ENCODE measurements at places on chromosomes 6 and 20.

DNA sequence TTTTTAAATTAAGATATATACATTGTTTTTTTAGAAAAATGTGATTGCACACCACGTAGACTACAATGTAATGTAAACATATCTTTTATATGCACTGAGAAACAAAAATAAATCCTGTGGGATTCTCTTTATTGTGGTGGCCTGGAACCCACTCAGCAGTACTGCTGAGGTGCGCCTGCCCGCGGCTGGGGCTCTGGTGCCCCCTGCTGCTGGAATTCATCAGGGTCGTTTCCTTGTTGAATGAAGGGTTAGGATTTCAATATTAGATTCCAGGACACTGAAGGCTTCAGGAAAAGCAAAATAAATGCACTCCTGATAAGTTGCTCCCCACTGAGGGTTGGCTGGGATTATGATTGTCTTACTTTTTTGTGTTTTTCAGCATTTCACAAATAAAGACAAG, 175.8 kb upstream of the GGTLC1 start:
- no peak for DNase-seq

DNA sequence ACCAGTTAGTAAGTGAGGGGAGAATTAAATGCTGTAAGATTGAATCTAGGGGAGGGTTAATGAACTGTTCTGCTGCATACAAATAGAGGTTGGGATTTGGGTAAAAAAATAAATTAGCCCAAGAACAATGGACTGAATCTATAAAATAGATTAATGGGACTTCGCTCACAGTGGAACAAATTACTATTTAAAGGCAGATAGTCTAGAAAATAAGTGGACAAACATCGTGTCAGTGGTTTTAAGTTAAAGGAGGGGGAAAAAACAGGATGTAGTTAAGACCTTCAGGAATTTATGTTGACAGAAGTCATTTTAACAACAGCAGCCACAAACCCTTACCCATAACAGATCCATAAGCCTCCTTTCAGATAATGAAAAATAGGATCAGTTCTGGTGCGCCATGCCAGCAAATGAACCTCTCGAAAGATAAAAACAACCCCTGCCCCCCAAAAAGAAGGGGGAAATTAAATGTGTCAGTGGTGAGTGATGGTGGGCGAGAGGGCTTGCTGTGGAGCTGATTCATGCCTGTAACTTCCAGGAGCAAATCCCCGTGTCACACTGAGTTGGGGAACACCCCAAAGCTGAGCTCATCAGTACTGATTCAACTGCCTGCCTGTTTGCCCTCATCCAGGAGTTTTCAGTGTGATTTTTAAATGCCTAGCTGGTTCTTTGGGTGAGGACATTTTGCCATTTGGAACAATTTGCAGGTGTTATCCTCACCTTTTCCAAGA, 86.8 kb downstream of the PPP1R14C start:
- no peak for DNase-seq

DNA sequence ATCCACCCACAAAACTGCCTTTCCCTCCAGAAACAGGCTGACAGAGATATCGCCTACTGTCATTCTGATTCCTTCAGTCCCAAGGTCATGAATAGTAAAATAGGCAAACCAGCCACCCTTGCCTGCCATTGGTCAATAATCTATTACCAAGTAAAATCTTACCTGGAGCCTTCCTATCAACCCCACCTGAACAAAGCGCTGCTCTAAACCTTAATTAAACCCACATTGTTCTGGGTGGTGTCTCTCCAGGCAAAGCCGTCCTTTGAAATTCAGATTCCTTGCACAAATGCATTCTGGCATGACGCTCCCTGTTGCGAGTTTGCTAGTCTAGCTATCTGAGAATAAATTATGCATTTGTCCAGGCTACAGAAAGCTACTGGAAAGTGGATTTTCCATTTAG, 291.6 kb upstream of the ECI2 start:
- no peak for DNase-seq

DNA sequence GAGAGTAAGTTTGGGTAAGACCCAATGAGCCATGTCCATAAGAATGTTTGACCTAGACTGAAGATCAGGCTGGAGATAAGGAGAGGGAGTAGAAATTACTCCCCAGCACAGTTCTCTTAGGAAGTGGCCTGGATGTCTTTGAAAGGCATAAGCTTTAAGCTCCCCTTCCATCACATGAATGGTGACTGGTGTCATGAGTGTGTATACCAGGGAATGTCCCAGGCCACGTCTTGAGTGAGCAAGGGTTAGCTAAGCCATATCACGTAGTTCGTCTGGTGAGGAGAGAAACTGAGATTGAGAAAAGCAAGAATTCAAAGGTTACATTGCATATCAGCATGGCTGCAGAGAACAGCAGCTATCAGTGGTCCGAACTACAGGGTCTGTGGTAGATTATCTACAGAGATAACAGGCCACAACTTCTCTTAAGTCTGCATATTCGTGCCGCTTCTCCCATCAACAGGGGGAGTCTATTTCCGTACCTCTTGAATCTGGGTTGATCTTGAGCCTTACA, 60.1 kb upstream of the BMP2 start:
- no peak for DNase-seq

DNA sequence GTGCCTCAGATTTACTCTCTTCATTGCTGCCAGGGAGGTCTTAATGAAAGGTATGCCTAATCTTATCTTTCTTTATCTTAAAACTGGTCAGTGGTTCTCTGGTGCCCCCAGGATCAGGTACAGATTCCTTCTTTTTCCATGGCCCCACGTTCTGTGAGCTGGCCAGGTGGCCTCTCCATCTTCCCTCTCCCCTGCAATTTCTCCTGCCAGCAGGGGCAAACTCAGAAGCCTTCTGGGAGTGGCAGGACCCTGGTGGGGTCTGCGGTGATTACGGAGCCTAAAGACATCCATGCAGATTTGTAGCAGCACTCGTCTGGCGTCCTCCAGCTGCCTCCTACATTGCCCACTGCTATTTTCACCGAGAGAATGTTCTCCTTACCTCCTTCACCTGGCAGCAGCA, 95.8 kb downstream of the CCDC170 start:
- no peak for DNase-seq

DNA sequence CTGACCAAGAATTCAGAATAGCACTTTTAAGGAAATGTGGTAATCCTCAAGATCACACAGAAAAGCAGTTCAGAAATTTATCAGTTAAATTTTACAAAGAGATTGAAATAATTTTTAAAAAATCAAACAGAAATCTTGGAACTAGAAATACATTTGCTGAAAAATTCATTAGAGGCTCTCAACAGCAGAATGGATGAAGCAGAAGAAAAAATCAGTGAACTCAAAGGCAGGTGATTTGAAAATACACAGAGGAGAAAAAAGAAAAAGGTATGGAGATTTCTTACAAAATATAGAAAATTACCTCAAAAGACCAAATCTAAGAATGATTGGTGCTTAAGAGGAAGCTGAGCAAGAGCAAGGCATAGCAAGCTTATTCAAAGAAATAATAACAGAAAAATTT, 11.5 kb downstream of the NQO2 start:
- no peak for DNase-seq

DNA sequence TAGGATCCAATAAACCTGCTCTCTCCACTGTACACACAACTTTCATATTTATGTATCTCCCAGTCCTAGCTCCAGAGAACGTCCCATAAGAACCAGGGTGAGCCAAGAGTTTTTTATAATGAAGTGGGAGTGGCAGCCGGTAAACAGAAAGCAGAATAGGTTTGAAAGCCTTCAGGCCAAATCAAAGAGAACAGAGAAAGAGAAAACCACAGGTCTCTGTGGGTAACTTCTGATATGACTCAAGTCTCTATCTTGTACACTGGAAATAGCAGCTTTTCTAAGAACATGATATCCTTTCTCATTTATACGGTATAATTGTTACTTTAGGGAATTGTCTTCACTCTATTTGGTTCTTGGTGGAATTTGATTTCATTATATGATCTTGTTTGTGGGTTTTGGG, 273.6 kb downstream of the PACRG start:
- DNase-seq: no peak

DNA sequence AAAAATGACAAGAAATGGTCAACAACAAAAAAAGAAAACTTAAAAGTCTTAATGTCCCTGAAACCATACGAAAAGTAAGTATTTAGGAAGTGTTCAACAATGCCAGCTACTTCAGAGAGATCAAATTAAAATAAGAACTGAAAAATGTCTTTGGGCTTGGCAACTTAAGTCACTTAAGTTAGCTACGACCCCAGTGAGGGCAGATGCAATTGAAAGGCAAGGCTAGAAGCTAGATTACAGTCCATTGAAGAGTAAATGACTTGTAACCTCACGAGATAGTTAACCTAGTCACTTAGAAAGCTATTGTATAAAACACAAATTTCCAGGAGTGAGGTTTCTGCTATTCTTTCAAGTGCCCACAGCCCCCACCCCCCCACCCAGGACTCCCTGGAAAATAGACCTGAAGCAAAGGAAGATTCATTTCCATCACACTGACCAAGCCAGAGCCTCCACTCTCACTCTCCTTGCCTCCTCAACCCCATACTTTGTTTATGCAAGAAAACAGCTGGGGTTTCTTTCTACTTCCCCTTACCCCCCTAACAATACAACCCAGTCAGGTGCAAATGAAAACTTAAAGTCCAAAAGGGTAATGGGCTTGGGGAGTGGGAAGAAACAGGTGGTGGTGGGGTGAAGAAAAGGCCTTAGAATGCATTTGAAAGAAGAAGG, 14.6 kb downstream of the RTN4IP1 start:
- no peak for DNase-seq

- no peak for DNase-seq
These were observed 45.6 kb downstream of the BLTP3A start for GRCh38 chr6:34837528-34837927.

- DNase-seq: no peak
These were observed 1.6 kb downstream of the PPARD start for GRCh38 chr6:35343835-35344550.
